ENCODE measurements at places on chromosomes 5 and 9.

DNA sequence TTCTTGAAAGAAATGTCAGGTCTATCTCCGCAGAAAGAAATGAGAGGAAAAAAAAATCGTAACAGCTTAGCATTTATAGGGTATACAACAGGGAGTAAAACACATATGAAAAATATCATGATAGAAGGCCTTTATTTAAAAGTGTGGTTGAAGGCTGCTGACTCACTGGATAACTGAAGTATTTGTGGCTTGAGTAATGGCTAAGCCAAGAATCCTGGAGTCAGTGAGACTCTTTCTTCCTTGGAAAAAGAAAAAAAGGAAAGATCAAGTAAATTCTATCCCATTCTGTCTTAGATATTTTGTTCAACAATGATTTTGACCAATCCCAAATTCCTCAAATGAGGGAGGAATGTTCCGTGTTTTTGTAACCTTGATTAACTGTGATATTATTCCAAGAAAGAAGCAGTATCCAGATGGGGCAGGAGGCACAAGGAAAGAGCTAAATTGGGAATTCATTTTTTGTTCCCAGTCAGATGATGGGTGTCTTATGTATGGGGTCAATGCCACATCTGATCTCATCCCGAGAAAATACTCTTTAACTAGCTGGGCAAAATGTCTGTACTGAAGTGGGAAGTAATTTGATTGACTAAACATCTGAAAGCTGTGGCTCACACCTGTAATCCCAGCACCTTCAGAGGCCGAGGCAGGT is 64.3 kb upstream of the MYO10 start:
- no peak for DNase-seq

- DNase-seq, result no peak
These were observed 139.9 kb downstream of the FANCC start for GRCh38 chr9:95177617-95178016.

GRCh38 chr9:110069326-110070248 is 138.4 kb downstream of the C9orf152 start:
- DNase-seq, result no peak

DNA sequence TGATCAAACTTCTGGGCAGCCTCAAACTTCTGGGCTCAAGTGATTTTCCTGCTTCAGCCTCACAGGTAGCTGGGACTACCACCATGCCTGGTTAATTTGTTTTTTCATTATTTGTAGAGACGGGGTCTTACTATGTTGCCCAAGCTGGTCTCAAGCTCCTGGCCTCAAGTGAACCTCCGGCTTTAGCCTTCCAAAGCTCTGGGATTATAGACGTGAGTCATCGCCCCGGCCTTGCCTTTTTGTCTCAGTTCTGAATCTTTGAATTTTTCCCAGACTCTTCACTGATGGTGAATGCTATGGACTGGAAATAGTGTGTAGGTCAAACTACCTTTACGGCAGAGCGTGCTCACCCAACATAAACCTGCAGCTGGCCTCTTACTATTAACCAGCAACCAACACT is 32.3 kb upstream of the EGFLAM start:
- DNase-seq, result no peak

- DNase-seq, result no peak
These were observed 27.7 kb upstream of the SSBP2 start for GRCh38 chr5:81778642-81779041.

DNA sequence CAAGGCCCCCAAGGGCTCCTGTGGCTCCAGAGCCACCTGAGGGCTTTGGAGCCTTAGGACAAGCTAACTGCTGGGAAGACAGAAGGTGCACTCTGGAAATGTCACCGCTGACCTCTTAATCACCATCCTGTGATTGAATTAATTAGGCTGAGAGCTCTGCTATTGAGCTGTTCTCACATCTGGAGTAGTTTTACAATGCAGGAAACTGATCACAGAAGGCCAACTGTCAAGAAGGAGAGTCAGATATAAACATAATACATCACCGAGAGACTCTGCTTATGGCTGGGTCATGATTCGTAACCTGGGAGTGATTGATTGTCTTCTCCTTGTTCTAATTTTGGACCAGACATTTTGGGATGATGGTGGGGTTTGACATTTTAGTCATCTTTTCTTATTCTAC is 226.1 kb downstream of the SLIT3 start:
- no peak for DNase-seq

- DNase-seq, result no peak
These were observed 197.7 kb downstream of the MCTP1 start for GRCh38 chr5:95086927-95087815.

- DNase-seq, result peak; percentile 55
These were observed 1.7 kb upstream of the PTGDS start for GRCh38 chr9:136975644-136976043.

DNA sequence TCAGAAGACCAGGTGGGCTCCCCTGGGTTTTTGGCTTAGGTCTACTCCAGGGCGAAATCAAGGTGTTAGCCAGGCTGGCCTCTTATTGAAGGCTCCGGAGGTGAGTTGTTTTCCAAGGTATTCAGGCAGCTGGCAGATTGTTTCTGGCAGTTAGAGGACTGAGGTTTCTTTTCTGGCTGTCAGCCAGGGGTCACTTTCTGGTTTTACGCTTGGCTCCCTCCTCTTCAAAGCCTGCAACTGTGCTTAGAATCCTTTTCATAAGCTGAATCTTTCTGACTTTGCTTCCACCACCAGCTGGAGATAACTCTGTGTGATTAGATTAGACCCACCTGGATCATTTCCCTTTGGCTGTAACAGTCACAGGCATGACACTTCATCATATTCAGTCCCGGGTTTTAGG is 24.6 kb downstream of the RFK start:
- DNase-seq, result no peak

Measured in endothelial cell (in vitro differentiated cells).